AG10803 (cell line): ENCODE measurements at places on chromosomes 6 and 20.

DNA sequence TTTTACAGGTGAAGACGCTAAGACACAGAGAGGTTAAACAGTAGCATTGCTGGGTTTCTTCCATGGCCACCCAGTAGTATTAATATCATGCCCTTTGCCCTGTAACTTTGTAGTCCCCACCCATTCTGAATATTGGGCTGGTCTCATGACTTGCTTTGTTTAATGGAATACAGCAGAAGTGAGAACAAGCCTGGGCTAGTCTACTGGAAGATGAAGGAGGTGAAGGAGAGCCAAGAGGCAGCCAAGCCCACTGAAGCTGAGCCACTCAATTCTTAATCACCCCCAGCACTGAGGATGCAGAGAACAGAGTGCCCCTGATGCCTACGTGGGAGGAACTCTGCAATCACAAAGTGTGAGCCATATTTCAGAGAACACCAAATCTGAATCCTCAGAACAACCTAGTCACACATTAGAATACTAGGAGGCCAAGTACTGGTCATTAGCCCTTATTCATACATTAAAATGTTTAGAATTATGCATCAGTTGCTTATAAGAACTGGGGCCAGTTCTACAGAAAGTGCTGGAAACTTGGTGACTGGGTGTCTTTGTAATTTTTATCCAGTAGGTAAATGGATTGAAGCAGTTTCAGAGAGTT is 270.1 kb upstream of the PRND start:
- no peak for DNase-seq

DNA sequence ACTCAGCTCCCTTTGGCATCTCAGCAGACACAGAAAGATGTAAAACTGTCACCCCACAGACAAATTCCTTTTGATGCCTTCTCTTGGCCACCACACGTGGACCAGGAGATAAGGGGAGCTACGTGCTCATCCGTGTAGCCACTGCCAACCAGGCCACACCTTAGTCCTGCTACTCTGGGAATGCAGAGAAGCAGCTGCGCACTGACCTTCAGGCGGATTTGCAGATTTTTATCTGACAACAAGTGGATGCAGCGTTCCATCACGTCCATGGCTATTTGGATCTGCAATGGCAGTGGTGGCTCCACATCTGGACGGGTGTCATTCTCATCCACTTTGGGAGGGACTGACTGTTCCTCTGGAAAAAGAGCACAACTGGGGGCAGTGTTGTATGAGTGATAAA is 30.8 kb downstream of the TTI1 start:
- DNase-seq, result no peak

GRCh38 chr20:38000293-38000692 is 33.0 kb downstream of the TTI1 start:
- DNase-seq, result no peak

DNA sequence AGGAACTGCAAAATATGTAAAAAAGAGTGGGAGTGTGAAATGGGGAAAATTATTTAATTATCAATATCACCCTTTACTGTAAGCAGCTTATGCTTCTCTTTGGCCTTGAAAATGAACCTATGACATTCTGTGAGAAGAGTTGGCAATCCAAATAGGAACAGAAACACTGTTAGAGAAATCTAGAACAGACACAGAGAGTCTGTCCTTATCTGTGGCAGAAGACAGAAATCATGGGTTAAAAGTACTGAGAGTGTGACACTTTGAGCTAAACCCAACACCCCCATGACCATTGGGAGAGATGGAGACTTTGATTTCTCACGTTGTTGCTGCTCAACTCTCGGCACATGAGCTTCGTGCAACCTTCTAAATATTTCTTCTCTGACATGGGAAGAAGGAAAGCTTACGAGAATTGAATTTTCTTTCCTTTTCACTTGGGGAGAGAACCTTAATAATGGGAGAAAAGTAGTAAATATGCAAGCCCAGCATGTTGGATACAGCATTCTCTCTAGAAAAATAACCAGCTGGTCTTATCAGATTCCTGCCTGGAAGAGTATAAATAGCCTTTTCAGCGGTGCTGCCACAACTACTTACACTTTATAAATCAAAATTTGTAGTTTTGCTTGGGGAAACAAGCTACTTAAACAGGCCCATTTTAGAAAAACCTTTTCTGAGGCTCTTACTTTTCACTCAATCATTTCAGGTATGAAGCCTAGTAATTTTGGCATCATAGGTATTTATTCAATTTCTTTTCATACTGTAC is 49.4 kb upstream of the NOX3 start:
- no peak for DNase-seq
